ENCODE measurements at places on chromosomes 5 and 9.

- DNase-seq = no peak
Observed at GRCh38 chr5:176851871-176852658, 41.7 kb downstream of the UNC5A start.

DNA sequence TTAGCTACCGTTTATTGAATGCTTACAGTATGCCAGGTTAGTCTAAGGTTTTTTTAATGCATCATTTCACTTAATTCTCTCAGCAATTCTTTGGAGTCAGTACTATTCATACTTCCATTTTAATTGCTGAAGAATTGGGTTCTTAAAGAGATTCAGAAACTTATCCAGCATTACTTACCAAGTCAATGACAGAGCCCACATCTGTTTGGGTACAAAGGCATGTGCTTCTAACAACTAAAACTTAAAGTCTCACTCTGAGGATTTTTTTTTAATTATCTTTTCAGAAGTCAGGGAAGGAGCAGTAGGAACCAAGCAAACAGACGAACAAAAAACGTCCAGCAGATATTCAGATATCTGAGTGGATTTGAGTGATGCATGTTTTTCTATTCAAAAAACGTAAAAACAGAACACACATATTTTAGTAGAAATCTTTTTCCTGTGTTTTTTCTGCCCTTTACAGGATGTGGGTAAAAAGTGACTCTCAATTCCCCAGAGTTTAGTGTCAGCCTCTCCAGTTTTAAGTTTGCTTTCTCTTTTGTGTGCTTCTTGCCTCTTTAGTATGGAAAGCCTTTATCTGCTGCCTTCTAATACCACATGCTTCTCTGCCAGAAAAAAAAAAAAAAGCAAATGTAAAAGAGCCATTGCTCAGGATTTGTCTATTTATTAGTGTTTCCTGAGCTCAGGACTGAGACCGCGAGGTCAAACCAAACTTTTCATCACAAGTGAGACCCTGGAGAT lies 118.0 kb downstream of the PRKACG start:
- DNase-seq = no peak

GRCh38 chr9:87359264-87359663 lies 138.4 kb upstream of the DAPK1 start:
- no peak for DNase-seq

DNA sequence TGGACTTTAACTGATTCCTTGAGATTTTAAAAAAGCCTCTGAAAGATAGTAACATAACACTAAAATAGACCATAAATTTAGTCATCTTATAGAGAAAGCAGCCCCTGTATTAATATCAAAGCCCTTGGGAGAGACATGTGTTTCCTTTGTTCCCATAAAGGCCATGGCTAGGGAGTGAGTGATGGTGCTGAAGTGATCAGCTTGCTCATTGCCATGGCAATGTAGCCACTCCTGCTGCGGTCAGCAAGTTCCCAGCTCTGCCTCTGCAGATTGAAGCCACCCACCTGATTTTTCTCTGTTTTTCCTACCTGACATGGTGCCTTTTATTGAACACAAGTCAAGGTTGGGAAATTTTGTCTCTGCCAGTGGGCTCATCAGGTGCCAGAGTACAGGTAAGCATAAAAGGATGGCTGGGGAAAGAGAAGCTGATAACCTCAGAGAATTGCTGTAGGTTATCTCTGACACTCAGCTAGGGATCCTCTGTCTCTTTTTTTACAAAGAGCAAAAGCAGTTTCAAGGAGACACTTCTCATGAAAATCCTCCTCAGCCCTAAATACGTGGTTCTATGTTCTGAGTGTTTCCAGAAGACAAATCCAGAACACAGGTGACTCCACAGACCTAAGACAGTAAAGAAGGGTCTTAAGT lies 296.3 kb upstream of the NMUR2 start:
- no peak for DNase-seq
